ENCODE measurements at places on chromosomes 5 and 9.

DNA sequence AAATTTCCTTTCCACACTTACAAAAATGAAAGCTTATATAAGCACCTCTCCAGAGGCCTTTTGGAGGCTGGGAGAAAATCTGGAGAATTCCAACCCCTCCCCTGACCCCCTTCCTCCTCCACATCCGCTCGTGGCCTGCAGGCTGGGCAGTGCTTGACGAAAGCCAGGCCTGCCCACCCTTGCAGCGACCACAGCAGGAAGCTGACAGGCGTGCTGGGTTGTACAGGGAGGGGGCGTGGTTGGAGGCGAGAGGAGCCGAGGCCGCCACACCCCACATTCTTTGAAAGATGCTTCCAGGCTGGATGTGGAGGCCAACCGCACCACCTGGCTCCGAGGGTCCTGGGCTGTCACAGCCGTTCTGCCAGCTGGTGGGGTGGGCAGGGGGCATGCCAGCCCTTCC lies 47.8 kb upstream of the IER5L start:
- DNase-seq, result no peak

DNA sequence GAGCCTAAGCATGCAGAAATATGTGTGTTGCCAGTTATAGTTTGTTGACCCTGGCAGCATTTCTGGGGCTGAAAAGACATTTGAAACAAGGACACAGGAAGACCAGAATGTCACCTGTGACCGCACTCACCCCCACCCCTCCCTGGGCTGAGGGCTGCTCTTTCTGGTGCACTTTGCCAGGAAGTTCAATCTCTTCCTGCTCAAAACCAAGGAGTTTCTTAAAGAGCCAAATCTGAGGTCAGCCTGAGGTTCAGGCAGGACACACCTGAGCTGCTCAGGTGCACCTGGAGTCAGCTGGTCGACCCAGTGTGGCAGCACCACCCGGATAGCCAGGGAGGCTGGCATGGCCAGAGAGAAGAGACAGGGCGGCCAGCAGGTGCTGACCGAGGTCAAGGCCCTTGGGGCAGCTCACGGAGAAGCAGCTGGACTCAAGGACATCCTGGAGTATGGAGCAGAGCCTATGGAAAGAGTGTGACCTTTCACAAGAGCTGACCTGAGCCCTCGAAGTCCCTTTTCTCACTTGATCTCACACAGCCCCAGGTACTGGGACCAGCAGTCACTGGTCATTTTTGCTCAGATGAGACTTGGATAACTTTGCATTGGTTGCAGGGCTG lies 376.9 kb upstream of the IRX4 start:
- DNase-seq, result peak; percentile 32

DNA sequence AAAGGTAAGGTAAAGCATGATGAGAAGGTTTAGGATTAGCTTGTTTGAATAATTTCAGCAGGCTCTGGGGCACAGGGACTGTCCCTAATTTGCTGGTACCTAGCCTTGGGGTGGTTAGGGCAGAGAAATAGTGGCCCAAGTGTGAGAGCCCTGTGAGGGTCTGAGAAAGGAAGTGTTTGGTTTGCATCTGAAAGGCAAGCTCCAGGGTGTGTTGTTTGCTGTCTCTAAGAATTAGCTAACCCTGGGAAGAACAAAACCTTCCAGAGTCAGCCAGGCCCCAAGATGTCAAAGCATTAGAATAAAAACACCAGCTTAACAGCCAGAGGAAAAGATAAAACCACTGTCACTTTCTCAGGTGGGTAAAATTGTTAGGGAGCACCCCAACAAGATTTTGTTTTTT lies 31.0 kb downstream of the TMEM252 start:
- no peak for DNase-seq

DNA sequence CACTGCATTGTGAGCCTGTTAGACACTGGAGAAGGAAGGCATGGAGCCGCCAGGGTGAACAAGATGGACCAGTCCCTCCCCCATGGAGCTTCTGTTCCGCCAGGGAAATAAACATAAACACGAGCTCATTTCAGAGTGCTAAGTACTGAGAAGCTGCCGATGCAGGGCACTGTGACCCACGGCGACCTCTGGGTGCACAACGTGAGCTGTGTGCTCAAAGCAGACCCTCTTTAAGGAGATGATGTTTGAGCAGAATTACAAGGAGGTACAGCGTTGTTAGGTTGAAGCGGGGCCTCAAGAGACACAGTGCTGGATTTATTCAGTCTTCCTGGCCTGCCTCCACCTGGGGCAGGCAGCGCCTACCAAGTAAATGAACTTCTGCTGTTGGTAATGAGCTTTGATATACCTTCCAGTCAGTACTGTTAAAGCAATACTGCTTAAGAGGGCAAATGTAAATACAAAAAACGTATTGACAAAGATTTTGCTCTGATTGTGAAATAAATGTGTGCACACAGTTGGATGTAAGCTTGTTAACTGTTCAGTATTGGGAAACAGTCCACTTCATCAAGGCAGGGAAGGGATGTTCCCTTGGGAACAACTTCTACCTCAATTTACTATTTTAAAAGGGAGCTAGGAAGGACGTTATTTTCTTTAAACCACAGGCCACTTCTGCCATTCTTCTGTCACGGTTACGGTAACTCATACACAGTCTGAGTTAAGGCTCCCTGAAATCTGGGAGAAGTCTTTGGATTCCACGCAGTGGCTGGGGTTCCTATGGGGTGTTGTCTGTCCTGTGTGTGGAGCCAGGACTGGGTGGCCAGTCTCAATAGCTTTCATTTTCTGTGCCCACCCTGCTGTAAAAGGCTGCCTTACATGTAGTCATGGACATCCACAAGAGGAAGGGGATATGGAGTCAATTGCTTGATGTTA lies 48.9 kb upstream of the DMRT1 start:
- DNase-seq, result no peak

- DNase-seq, result no peak
These were observed 18.1 kb downstream of the ANKS6 start for GRCh38 chr9:98778251-98778650.

- no peak for DNase-seq
These were observed 51.5 kb downstream of the PCSK1 start for GRCh38 chr5:96381526-96381925.

DNA sequence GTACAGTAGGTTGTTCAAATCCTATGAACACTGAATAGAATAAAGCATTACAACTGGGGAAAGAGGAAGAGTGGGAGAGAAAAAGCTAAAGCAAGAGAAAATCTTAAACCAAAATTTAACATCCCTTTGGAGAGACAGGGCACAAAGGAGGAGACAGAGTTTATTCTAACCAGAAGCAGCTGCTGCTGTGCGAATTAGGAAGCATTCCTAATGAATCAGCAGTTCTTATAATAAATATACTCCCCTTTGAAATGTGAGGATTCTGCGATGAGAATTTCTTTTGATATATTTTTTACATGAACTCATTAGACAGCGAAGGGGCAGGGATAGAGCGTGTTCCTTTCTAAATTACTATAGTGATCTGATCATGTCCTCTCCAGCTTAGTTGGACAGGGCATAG lies 233.4 kb downstream of the DENND1A start:
- DNase-seq, result no peak

DNA sequence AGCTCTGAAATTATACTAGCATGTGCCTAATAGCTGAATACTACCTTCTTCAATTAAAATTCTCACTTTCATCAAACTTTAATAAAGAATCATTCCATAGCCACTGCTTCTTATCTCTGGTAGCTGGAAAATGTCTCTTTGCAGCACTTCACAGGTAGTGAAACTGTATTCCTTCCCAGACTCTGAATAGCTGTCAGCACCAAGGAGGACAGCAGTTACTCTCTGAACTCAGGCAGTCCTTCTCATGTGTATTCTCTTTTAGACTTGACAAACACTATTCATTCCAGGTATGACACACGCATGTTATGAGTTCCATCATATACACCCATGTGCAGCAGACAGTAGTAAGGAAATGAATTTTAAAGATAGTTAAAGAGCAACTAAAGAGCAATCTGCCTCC lies 627.1 kb downstream of the EFNA5 start:
- DNase-seq, result no peak

GRCh38 chr9:95315108-95315746 lies 2.3 kb downstream of the FANCC start:
- DNase-seq, result no peak

GRCh38 chr5:155008669-155009068 lies 4.9 kb upstream of the KIF4B start:
- no peak for DNase-seq

DNA sequence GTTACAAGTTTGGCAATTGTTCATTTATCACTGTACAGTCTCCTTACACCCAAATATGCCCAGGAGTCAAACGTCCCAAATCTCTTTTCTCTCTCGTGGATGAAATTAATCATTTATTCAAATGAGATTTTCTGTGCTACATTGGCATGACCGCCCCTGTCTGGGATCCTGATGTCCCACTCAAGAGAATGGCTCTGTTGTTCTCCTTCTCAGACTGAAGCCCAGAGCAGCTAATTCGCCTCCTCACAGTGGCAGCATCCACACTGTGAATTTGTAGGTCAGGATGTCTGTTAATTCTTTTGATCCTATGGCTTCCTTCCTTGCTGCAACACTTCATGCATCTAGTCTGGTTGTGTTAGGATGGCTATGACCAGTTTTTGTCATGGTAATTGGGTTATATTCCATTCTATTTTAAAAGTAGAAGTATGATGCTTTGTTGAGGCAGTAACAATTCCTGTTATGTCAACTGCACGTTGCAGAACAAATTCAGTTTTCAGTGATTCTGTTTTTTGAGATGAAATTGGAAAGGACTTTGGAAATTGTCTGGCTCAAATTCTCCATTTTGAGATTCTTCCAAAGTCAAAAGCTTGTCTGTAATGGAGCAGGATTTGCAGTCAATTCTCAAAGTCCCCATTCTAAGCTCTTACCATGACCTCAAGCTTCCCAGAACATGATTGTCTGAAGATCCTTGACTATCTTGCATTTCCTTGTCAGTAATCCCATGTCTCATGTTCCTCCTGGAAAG lies 141.5 kb upstream of the GAS1 start:
- DNase-seq, result no peak

GRCh38 chr5:43638107-43638506 lies 35.1 kb downstream of the NNT start:
- DNase-seq, result no peak

- no peak for DNase-seq
These were observed 1.2 kb downstream of the TTC33 start for GRCh38 chr5:40754381-40755092.

GRCh38 chr5:147098233-147098790 lies 136.5 kb upstream of the STK32A start:
- DNase-seq, result no peak

- DNase-seq, result no peak
These were observed 5.2 kb upstream of the PKN3 start for GRCh38 chr9:128696923-128697707.

DNA sequence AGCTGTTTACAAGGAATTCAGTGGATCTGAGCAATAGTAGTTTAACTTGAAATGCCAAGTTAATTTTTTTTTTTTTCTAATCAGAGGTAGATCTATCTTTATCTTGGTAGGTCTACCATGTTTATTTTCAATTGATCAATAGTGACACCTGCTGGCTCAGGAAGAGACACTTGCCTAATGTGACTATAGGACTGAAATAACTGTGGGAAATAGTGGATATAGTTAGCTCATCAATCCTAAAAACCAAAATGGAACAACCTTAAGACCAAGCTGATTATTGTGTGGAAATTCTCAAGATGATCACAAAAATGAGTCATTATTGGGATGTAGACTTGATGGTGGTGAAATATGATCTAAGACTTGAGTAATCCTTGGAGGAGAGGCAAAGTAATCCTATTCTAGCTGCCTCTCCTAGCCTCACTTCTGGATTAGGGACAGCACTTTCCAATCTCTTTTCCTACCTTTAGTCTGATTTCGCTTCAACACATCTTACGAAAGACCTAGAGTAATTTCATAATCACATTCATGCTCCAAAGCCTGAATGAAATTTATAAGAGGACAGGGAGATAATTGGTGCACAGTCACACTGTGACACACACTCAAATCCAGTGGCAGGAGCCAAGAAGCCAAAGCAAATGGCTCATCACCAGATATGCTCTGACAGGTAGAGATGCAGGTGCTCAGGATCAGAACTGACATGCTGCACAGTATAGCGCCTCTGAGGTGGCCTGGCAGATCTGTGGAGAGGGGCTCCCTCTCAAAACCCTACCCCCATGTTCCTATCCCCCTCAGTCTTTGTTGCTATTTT lies 156.3 kb downstream of the HMHB1 start:
- no peak for DNase-seq

DNA sequence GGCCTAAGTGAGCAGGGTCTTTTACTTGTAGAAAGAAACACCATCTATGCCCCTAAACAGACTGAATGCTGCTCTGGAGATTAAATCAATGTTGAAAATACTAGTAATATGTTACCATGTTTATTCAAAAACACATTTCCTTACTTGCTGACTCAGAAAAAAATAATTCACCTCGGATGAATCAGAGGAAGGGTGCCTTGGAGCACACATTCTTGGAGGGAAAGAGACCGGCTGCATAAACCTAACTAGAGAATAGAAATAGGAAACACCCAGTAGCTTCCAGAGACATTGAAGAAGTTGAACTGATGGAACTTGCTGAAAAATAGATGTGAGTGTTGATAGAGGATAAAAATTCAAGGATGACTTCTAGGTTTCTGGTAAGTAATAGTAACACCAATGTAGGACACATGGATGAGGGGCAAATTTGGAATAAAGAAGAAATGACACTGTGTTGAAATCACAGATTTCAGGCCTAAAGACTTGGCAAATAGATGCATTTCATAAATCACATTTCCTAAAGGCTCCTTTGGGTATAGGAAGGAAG lies 76.9 kb upstream of the MINAR2 start:
- DNase-seq, result no peak

- DNase-seq, result no peak
These were observed 22.7 kb downstream of the ARHGAP26 start for GRCh38 chr5:142792865-142793232.

All from ureter (tissue), 1 donor.